A375 (cell line): ENCODE measurements at places on chromosomes 3 and 15. TPM values are rescaled to one million over a fixed set of nuclear protein-coding genes. Genes with fewer than 3 reads are reported as not detected.

Gene ADAM10
- 183 and 184 TPM in 2 replicates for total RNA-seq

Gene CHRM5
- not detected in 2 replicates for total RNA-seq

Gene GOLGA8S
- total RNA-seq = not detected in 2 replicates

Gene NRG4
- total RNA-seq = not detected in 2 replicates

Gene LRRC31
- not detected in 2 replicates for total RNA-seq

Gene UQCC5
- total RNA-seq = 27.8 and 29.5 TPM in 2 replicates

Gene VIPR1
- 13.3 and 13.5 TPM in 2 replicates for total RNA-seq

Gene CNTN3
- total RNA-seq = 1.3 and 1.7 TPM in 2 replicates

Gene CCDC39
- total RNA-seq = not detected in 2 replicates

Gene SLC12A1
- not detected in 2 replicates for total RNA-seq

Gene TEX55
- total RNA-seq = not detected in 2 replicates

Gene TRH
- not detected in 2 replicates for total RNA-seq

Gene SMARCC1
- total RNA-seq = 66.8 and 71.9 TPM in 2 replicates
